ENCODE measurements at places on chromosomes 2 and 18.

DNA sequence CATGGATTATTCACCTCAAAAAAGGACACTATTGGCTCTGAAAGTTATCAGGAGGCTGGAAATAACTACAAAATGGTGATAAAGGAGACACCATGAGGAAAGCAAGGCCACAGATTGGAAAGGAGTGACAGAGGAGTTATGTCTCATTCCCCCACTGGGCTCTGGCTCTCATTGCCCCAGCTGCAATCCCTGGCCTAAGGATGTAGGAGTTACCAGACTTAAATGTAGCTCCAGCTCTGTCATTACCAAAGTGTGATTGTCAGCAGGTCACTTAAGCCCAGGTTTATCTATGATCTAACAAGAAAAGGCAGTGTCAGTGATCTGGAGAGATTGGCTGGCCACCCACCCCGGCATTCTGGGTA lies 1228.2 kb upstream of the DDX18 start:
- DNase-seq, result no peak

GRCh38 chr18:63299837-63300745 lies 19.5 kb downstream of the BCL2 start:
- no peak for DNase-seq

DNA sequence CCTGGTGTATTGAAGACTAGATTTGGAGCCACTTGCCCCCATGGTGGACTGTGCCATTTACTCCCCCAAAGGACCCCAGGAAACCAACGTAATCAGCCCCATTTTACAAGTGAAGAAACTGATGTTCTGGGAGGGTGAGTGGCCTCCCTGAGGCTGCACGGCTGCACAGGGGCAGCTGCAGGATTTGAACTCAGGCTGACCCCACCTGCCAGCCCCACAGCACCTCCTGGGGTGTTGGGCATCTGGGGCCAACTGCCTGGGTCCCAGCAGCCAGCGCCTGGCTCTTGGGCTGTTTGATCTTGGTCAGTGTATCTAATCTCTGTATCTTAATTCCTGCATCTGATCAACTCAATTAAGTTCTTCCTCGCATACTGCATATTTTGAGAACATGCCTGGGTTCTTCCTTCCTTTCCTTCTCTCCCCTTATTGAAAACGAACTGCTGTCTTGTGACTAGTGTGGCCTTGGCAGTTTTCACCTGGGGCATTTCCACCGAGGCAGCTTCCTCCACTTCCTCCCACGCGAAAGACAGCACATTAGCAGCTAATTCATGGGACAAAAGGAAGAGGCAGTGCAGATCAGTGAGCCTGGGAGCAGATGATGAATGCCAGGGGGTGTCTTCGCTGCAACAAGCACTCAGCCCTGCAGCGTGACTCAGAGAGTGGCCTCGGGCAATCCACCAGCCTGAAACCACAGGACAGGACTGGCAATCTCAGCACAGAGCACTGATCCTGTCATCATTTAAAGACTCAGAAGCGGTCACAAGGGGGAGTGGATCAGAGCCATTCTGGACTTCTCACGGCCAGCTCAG lies 184.1 kb upstream of the RAB12 start:
- no peak for DNase-seq

DNA sequence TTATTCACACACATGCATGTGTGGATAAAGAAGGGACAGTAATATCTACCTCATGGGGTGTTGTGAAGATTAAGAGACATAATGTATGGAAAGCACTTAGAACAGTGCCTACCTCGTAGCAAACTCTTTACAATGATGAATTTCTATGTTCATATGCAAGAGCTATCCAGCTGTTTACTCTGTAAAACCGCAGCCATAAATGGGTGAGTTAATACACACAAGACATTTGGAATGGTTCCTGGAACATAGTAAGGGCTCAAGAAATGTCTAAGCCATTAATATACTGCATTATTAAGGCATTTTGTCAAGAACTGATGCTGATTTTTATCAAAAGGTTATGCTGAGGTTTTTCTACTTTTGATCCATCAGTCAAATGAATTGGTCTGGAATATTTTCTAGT lies 1076.2 kb downstream of the TSN start:
- DNase-seq, result no peak

DNA sequence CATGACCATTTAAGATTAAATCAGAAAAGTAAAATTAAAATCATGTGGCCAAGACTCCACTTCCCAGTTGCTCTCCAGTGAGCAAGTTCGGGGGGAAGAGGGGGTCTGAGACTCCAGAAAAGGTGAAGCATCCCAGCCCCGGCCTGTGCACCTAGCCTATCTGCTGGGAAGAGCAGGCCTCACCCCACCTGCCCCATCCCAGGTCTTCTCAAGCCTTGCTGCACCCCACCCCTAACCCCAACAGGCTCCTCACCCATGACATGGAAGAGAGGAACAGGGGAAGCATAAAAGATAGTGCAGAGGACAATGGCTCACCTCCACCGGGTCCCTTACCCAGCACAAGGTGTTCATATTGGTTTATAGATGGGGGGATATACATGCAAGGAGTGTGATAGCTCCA lies 14.6 kb downstream of the CIB4 start:
- DNase-seq, result no peak

- no peak for DNase-seq
These were observed 4.3 kb downstream of the TNP1 start for GRCh38 chr2:216855605-216856004.

DNA sequence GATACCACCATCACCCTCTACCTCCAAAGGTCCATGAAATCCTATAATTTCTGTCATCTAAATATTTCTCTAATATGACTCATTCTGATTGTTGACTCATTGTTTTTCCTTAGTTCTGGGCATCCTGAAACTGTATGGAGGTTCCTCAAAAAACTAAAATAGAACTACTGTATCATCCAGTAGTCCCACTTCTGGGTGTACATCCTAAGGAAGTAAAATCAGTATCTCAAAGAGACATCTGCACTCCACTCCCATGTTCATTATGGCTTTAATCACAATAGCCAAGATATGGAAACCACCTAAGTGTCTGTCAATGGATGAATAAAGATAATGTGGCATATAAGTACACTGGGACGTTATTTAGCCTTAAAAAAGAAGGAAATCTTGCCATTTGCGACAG lies 125.8 kb upstream of the MYO3B start:
- DNase-seq, result no peak

GRCh38 chr2:3661149-3661660 lies 3.2 kb downstream of the ALLC start:
- DNase-seq, result no peak

DNA sequence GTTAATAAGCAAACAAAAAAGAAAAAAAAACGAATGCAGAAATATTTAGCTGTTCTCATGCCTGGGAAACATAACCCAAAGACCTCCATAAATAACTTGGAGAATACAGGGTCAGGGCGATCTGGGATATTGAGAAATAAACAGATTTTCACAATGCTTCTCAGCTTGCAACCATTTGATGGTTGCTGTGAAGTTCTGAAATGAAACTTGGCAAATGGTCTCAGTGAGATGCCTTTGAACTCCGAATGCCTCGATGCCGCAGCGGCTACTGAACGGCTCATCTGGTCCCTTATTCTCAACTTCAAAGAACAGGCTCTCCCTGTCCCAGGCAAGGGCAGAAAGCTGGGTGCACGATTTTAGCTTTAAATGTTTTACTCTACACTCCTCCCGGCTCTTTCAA lies 78.1 kb downstream of the ZNF516 start:
- DNase-seq, result no peak

GRCh38 chr18:40075616-40076015 lies 1879.4 kb upstream of the PIK3C3 start:
- DNase-seq, result no peak

DNA sequence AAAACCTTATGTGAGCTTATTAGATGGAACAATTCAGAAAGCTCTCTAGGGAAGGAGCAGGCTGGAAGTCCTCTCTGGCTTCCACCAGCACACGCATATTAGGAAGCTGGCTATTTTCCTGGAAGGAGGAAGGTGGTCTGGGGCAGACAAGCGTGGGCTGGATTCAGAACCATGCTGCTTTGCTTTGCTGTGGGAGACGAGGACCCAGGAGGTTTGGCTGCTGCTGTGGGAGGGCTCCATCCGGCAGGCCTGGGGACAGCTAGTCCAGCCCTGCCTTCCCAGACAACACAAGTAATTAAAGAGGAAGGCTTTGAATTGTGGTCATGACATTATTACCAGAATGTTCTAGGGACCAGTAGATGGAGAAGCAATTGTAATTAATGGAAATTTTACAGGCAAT lies 238.8 kb upstream of the MYT1L start:
- no peak for DNase-seq

DNA sequence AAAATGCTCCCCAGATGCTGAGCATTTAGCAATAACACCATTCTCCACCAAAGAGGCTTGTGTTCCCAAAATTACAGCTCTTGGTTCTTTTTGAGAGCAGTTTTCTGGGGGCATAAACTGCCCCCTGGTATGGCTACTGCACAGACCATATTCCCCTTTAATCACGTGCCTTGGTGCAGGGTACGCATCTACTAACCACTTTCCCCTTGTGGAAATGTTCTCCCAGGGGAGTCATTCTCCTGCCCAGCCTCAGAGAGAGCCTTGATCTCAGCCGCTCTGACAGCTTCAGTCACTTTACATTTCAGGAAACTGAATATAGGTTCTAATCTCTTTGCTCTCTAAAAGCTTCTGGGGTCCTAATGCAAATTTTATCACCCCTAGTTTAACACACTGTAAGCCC lies 44.7 kb upstream of the EML6 start:
- DNase-seq, result no peak

- no peak for DNase-seq
These were observed 223.6 kb upstream of the GULP1 start for GRCh38 chr2:188068093-188068492.

GRCh38 chr2:72515696-72516095 lies 310.1 kb downstream of the EXOC6B start:
- no peak for DNase-seq

DNA sequence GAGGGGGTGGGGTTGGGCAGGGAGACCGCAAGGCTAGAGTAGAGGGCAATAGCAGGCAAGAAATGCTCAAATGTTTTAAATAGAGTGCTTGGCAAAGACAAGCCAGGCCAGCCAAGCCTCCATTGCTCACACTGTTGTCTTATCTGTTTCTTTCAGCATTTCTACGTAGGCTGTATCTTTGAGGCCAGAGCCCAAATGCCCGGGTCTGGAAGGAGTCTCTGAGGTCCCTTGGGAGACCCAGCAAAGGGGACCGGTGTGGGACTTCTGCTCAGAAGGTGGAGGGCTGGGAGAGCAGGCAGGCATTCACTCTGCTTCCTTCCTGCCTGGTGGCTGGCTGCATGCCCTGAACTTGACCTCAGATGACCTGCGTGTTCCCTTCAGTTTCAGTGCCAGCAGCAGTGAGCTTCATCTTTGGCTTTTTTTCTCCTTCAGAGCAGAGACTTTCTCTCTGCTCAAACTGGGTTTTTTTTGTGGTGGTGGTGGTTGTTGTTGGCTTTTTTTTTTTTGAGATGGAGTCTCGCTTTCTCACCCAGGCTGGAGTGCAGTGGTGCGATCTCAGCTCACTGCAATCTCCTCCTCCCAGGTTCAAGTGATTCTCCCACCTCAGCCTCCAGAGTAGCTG lies 13.7 kb upstream of the TET3 start:
- peak; percentile 27 for DNase-seq

- DNase-seq, result no peak
These were observed 139.6 kb upstream of the ITGA6 start for GRCh38 chr2:172287605-172288315.
